SJCRH30 (cell line): ENCODE measurements at places on chromosomes 4 and X. TPM values are rescaled to one million over a fixed set of nuclear protein-coding genes. Genes with fewer than 3 reads are reported as not detected.

DNA sequence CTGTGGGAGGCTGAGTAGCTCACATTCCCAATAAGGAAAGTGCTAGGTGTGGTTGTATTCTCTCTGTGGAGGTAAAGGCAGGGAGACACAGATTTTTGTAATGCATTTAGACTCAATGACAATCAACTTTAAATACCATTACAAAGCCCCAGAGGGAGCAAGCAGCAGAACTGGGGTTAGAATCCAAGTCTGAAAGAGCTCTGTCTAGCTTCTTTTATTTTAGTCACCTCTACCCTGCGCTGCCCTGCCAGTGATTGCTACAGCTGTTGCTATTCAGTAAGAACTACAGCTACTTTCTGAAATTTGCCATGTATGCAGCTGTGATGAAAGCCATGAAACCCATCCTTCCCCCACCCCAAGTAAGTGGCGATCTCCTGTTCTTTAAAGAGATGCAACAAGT lies 22.5 kb downstream of the SLC39A8 start:
- H3K36me3 ChIP-seq = no peaks in the 10 kb centered on the region
- peaks cover 10% of the 10 kb centered on the region for H3K4me1 ChIP-seq
- H3K4me3 ChIP-seq = no peak overlapping the region

- no peak for DNase-seq
- H3K27ac ChIP-seq = no peak overlapping the region
- H3K4me3 ChIP-seq = no peak overlapping the region
- no peaks in the 10 kb centered on the region for H3K27me3 ChIP-seq
- no peaks in the 10 kb centered on the region for H3K4me1 ChIP-seq
Measured at GRCh38 chr4:14155803-14156202, 528.3 kb upstream of the BOD1L1 start.

- H3K4me3 ChIP-seq = peak overlapping the region; percentile 90
- H3K36me3 ChIP-seq = no peaks in the 10 kb centered on the region
- H3K27ac ChIP-seq = no peak overlapping the region; the same call in 1 of the 2 replicates
- DNase-seq = no peak
Measured at GRCh38 chr4:102761296-102761701, 531 bp upstream of the MANBA start.

DNA sequence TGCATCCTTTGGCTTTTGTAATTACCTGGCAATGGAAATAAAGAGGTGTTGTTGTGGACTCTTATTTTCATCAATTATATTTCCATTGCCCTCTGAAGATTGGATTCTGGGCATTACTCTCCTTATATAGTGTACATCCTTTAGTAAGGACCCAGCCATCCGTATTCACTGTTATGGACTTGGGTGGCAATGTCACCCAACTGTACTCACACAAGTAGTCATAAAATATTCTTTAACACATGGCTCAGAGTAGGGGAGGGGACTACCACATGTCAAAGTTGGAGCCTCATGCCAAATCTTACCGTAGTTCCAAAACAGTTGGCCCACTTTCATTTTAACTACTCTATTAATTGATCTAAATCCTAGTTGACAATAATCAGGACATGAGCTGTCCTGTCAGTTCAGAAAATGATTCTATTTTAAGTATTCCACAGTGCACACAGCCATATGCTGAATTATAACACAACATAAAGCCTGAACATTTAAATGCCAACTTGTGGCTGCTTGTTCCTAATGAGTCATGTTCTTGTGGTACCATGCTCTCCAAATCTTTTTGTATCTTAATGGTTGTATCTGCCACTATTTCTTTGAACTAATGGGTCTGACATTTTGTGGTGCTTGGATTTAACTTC lies 4.9 kb downstream of the FRAS1 start:
- peaks cover 16% of the 10 kb centered on the region for H3K4me1 ChIP-seq
- no peak for DNase-seq
- H3K27me3 ChIP-seq = no peaks in the 10 kb centered on the region
- H3K27ac ChIP-seq = no peak overlapping the region
- H3K36me3 ChIP-seq = peaks cover 3% of the 10 kb centered on the region; the same call in 1 of the 2 replicates
- H3K4me3 ChIP-seq = no peak overlapping the region

GRCh38 chrX:21798677-21799219 lies 40.7 kb upstream of the MBTPS2 start:
- no peaks in the 10 kb centered on the region for H3K27me3 ChIP-seq
- no peak overlapping the region for H3K4me3 ChIP-seq
- peak overlapping the region; percentile 97 for H3K27ac ChIP-seq
- DNase-seq = peak; percentile 94
- peaks cover 53% of the 10 kb centered on the region for H3K4me1 ChIP-seq

- no peak overlapping the region for H3K27ac ChIP-seq
- no peaks in the 10 kb centered on the region for H3K36me3 ChIP-seq
- H3K4me1 ChIP-seq = peaks cover 5% of the 10 kb centered on the region; the same call in 1 of the 2 replicates
- H3K27me3 ChIP-seq = no peaks in the 10 kb centered on the region
- no peak for DNase-seq
Measured at GRCh38 chr4:74838746-74839370, 44.5 kb upstream of the BTC start.

DNA sequence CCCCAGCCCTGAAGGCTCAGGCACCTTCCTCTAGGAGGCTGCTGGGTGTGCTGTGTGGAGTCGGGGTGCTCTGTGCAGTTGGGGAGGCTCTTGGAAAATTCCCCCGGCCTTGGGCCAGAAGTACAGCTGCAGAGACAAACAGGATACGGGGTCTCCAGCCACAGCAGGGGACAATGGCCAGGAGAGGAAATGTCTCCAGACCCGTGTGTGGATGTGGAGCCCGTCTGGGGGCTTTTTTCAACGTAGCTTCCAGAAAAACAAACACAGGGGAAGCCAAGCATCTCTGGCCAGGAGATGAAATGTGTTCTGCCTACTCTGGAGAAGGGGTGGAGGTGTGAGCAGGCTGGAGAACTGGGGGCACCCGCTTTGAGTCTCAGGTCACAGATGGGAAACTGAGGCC lies 3.7 kb upstream of the SH3TC1 start:
- DNase-seq = no peak
- H3K4me3 ChIP-seq = no peak overlapping the region
- H3K4me1 ChIP-seq = peaks cover 35% of the 10 kb centered on the region
- H3K27ac ChIP-seq = no peak overlapping the region
- H3K36me3 ChIP-seq = no peaks in the 10 kb centered on the region

DNA sequence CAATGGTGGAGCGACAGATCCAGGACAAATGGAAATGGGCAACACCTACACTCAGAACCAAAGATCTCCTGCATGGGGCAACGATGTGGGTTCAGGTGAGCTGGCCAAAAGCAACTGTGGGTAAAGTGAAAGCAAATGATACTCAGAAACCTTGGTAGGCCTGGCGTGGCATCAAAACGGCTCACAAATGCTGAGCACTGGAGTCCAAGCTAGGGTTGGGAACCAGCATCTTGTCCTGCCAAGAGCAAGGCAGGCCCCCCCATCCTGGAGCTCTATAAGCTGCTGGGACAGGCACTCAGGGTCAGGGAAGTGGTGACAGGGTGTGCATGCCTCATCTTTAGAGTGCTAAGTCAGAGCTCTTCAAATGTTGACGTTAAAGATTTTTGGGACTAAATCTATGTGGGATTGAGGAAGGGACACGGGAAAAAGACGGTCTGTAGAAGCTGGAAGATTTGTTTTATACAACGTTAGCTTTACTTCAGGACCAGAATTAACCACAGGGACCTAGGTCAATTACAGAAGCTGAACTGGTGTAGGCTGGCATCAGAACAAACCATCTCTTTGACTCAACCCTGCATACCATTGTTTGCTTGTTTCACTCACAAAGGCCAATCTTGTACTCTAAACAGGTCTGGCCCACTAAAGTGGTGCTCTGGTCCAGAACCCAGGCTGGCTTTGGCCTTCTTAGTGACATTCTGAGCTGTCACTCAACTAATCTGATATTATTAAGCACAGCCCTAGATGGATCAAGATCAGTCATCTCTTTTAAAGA lies 10.7 kb downstream of the ATP8A1 start:
- H3K4me3 ChIP-seq = no peak overlapping the region
- H3K27ac ChIP-seq = no peak overlapping the region
- no peaks in the 10 kb centered on the region for H3K36me3 ChIP-seq

- no peaks in the 10 kb centered on the region for H3K4me1 ChIP-seq
- H3K27me3 ChIP-seq = peaks cover 19% of the 10 kb centered on the region; the same call in 1 of the 2 replicates
- no peak overlapping the region for H3K4me3 ChIP-seq
Measured at GRCh38 chr4:5962416-5962815, 55.8 kb downstream of the C4orf50 start.

DNA sequence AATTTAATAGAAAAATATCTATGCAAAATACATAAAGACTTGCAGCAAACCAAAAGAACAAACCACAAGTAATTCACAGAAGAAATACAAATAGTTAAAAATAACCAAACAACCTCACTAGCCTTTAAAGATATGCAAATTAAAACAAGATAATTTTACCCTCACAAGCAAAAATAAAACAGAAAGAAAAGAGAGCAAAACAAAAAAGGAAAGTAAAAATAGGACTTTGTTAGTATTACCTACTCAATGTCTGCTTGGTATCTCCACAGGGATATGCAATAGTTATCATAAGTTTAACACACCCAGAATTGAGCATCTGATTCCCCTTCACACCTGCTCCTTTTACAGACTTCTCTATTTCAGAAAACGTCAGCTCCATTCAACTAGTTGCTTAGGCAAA lies 737.5 kb upstream of the MAGEB2 start:
- H3K27ac ChIP-seq = no peak overlapping the region
- H3K4me1 ChIP-seq = no peaks in the 10 kb centered on the region
- H3K36me3 ChIP-seq = no peaks in the 10 kb centered on the region
- H3K27me3 ChIP-seq = no peaks in the 10 kb centered on the region

GRCh38 chr4:3473996-3474765 lies 11.1 kb downstream of the DOK7 start:
- no peak overlapping the region for H3K4me3 ChIP-seq
- no peaks in the 10 kb centered on the region for H3K27me3 ChIP-seq
- H3K27ac ChIP-seq = no peak overlapping the region
- DNase-seq = no peak
- H3K4me1 ChIP-seq = peaks cover 41% of the 10 kb centered on the region

Gene P2RY4
- total RNA-seq = 0.22 TPM in 1 of 2 replicates, not detected in the other

Gene CT47A7
- total RNA-seq = not detected in 2 replicates

Gene TNIP3
- 0.16 TPM in 1 of 2 replicates, not detected in the other for total RNA-seq

Gene C1QTNF7
- not detected in 2 replicates for total RNA-seq

Gene MAGEA11
- total RNA-seq = not detected in 2 replicates

Gene TCEANC
- 3.0 and 3.5 TPM in 2 replicates for total RNA-seq

Gene RAB41
- not detected in 2 replicates for total RNA-seq
